Naive thymus-derived CD4-positive, alpha-beta T cell (primary cell): ENCODE measurements at places on chromosomes 2 and 18. TPM values are rescaled to one million over a fixed set of nuclear protein-coding genes. Genes with fewer than 3 reads are reported as not detected.

The CAD gene
- total RNA-seq: 45.4 TPM

The TSPYL6 gene
- not detected for total RNA-seq

The RTKN gene
- 0.81 and 0.97 TPM in 2 replicates for total RNA-seq

The DSG4 gene
- not detected for total RNA-seq

The SERPINB2 gene
- total RNA-seq: 5.0 TPM

The BOLL gene
- total RNA-seq: not detected

The LGALSL gene
- 0.64 and 1.5 TPM in 2 replicates for total RNA-seq

The ATRAID gene
- 86.8 TPM for total RNA-seq

The MLPH gene
- total RNA-seq: not detected

The SIX3 gene
- total RNA-seq: not detected

The RGPD8 gene
- 27.8 TPM for total RNA-seq

The IL18R1 gene
- total RNA-seq: 44.7 and 52.8 TPM in 2 replicates

The NOSTRIN gene
- total RNA-seq: 0.73 TPM

The HOXD9 gene
- not detected in 2 replicates for total RNA-seq

The FZD7 gene
- 0.43 TPM for total RNA-seq

The M1AP gene
- not detected for total RNA-seq

The C2orf92 gene
- 23.4 TPM for total RNA-seq

- DNase-seq: no peak
These were observed 71.6 kb upstream of the EFEMP1 start for GRCh38 chr2:55995211-55995610.

DNA sequence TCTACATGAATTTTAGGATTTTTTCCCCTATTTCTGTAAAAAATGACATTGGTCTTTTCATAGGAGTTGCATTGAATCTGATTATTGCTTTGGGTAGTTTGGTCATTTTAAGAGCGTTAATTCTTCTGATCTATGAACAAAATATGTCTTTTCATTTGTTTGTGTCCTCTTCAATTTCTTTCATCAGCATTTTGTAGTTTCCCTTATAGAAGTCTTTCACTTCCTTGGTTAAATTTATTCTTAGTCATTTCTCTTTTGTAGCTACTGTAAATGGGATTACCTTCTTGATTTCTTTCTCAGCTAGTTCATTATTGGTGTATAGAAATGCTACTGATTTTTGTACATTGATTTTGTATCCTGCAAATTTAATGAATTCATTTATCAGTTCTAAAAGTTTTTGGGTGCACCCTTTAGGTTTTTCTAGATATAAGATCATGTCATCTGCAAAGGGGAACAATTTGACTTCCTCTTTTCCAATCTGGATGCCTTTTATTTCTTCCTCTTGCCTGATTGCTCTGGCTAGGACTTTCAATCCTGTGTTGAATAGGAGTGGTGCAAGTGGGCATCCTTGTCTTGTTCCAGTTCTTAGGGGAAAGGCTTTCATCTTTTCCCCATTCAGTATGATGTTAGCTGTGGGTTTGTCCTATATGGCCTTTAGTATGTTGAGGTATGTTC is 36.6 kb upstream of the AAK1 start:
- DNase-seq: no peak

DNA sequence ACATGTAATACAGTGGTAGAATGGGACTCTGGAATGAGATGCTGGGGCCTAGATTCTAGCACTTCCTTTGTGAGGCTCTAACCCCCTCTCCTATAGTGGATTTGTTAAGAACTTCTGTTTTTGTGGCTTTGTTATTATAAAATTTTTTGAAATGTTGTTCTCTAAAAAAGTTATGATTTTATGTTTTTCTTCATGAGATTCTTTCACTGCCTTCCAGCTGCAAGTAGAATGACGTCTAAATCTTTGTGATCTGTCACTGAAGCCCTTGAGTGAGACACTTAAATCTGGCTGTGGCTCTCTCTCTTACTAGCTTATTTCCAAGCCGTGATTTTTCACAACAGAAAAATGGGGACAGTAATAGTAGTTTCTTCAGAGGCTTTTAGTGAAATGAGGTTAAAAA is 1.6 kb downstream of the CASP8 start:
- peak; percentile 54 for DNase-seq

DNA sequence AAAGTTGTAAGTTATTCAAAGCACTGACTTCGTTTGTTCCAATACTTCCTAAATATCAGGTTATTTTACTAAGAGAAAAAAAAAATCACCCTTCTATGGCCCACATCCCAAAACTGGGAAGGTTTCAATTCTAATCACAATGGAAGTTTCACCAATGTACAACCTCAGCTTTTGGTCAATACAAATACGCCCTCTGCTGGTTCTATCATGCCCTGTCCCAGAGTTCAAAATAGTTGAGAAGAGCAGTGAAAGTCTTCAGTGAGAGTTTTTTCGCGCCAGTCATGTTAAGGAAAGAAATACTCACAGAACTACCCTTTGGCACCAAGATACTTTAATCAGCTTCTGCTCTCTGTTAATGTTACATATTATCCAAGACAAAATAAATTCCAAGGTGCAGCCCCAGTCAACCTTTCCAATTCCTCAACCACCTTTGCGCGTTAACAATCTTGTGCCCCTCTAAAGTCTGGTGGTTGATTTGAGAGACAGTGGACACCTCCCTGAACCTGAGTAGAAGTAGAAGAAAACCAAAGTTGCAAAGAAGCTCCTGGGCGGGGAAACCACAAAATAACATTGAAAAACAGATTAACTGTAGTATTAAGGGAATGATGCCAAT is 59.9 kb downstream of the SUMO1 start:
- peak; percentile 36 for DNase-seq

- no peak for DNase-seq
These were observed 21.5 kb downstream of the WDR43 start for GRCh38 chr2:28915939-28916338.

GRCh38 chr2:43269074-43269572 is 42.7 kb upstream of the ZFP36L2 start:
- no peak for DNase-seq

GRCh38 chr2:6475155-6475940 is 390.4 kb downstream of the CMPK2 start:
- DNase-seq: no peak

- DNase-seq: no peak
These were observed 105.5 kb downstream of the FMNL2 start for GRCh38 chr2:152440460-152440859.

- no peak for DNase-seq
These were observed 32.3 kb upstream of the MPP4 start for GRCh38 chr2:201730651-201731285.

GRCh38 chr2:196275646-196276352 is 104.4 kb upstream of the STK17B start:
- no peak for DNase-seq

- DNase-seq: no peak
These were observed 1.1 kb downstream of the NIFK start for GRCh38 chr2:121735518-121736074.

GRCh38 chr2:239792405-239793084 is 232.6 kb downstream of the NDUFA10 start:
- no peak for DNase-seq

DNA sequence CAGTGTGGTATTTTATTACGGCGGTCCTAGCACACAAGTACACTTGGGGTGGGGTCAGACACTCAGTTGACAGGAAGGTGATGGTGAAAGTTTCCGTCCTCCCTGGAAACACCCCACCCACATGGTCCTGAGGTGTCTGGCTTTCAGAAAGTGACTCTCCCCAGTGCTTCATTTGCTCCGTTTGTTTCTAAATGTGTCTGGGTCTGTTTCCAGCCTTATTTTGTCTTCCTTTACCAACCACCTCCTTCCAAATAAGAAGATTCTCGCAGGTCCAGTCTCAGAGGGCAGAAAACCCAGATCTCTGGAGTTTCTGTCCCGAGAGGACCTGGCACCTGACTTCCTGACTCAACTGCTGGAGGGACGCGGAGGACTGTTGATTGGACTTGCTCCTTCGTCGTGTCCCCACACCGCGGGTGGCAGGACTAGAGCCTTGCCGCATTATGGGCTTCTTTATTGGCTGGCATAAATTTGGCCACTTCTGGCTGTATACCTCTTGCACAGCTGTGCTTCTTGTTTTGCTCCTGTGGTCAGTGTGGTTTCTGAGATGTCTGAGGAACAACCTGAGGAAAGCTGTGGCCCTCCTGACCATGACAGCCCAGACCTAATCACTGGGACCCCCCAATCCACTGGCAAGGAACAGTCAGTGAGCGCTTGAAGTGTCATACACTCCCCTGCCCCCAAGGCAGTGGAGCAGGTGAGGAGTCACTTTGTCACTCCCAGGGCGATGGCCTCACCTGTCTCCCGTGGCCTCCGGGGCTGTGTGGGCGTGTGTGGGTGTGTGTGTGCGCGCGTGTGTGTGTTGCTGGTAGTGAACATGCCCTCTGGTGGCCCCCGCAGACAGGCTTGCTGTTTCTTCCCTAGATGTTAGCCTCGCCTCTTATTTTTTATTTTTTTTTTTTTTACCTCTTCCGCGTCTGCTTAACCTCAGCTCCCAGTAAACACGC is 45.6 kb downstream of the MEX3C start:
- peak; percentile 54 for DNase-seq

- no peak for DNase-seq
These were observed 228.0 kb downstream of the ATAD2B start for GRCh38 chr2:23698721-23699579.

DNA sequence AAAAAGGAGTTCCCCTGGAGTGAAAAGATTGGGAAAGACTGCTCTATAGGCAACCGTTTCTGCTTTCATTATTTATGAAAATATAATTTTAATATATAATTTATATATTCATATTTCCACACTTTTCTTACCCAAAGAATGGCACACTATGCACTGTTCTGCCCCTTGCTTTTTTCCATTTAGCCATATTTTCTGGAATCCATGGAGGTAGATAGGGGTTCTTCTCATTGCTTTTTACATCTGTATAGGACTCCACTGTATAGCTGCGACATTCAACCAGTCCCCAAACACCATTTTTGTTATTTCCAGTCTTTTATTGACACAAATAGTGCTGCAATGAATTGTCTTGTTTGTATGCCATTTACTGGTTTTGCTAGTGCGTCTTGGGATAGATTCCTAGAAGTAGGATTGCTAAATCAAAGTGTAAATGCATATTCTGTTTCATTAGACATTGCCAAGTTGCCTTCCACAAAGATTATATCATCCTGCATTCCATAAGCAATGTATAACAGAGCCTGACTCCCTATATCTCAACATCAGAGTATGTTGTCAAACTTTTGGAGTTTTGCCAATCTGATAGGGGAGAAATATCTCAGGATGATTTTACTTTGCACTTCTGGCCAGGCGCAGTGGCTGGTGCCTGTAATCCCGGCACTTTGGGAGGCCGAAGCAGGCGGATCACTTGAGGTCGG is 26.6 kb upstream of the TCF7L1 start:
- no peak for DNase-seq

GRCh38 chr2:159863526-159864160 is 65.6 kb upstream of the CD302 start:
- DNase-seq: no peak

DNA sequence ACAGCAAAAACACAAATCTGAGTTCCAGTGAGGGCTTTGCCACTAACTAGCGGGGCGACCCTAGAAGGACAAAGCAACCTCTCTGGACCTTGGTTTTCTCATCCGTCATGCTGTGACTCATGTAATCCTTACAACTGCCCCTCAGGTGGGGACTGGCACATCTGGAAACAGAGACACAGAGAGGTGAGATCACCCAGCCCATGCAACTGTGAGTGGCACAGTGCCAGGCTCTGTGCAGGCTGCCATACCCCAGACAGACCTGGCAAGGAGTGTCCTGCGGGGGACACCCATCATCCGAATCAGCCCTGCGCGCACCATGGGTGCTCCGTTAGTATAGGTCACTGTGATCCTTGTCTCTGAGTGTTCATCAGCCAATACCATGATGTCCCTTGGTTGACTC is 198.3 kb downstream of the SMAD7 start:
- no peak for DNase-seq

DNA sequence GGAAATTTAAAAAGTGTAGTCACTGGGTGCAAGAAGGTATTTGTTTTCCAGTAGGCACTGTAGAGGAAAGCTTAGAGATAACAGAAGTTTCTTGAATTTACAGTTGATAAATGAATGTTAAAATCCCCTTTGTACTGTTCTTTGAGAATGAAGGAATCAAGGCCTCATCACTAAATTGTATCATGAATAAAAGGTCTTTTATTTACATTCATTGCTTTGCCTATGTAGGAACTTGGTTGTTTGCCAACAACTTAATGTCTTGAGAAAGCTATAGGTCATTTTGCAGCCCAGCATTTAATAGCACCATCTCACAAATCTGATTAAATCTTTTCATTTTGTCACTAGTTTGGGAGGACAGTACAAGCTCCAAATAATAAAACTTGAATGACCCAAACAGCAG is 213.9 kb upstream of the ITGA4 start:
- DNase-seq: no peak

DNA sequence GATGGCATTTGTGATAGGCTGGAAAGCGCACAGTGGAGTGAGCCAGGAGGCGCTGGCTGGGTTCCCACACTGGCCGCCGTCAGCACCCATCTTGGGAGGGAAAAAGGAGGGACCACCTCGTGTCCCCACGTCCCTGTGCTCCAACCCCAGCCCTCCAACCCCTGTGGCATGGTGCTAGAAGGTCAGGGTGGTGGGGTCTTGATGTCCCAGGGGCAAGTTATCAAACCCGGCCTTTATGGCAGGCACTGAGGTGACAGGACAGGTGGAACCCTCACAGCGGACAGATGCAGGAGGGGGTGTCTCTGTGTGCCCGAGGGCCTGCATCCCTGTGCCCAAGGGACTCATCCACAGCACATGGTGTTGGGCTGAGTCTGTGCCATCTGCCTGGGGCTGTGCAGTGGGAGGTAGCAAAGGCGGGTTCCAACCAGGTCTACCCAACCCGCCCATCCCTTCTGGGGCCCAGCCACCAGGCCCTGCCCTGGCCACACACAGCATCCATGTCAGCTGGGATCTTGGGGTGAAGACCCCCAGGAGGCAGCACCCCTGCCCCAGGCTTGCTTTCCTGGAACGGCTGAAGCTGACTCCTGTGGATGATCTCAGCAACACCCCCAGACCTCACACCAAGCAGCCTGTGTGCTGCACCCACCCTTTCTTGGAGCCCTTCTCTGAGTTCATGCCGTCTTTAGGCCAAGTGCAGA is 246.1 kb downstream of the NDUFA10 start:
- no peak for DNase-seq

GRCh38 chr2:218406949-218407618 is 7.4 kb downstream of the CTDSP1 start:
- DNase-seq: peak; percentile 75

GRCh38 chr18:49667462-49667861 is 105.6 kb downstream of the LIPG start:
- DNase-seq: no peak

GRCh38 chr2:241036964-241037421 is 38.6 kb downstream of the SNED1 start:
- DNase-seq: peak; percentile 14

DNA sequence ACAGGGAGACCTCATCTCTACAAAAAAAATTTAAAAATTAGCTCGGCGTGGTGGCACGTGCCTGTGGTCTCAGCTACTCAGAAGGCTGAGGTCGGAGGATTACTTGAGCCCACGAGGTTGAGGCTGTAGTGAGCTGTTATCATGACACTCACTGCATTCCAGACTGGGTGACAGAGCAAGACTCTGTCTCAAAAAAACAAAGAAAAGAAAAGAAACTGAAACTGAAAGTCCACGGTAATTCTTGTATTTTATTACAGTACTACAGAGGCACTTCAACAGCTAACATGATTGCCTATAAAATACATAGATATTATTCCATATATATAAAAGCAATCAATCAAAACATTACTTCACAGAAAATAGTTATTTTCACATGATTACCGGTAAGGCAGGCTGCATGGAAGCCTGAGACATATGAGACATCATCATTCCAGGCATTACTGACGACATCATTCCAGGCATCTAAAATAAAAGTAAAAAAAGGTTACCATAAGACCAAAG is 23.1 kb downstream of the PRPF40A start:
- DNase-seq: peak; percentile 30

GRCh38 chr2:70089983-70090525 is 2.8 kb downstream of the PCBP1 start:
- no peak for DNase-seq
